ENCODE measurements at places on chromosomes 3 and 15. TPM values are rescaled to one million over a fixed set of nuclear protein-coding genes. Genes with fewer than 3 reads are reported as not detected.

Gene KBTBD13
- not detected for total RNA-seq

Gene FBXO22
- total RNA-seq, result 74.1 TPM

Gene GOLGA8T
- total RNA-seq, result not detected

Gene FSIP1
- 2.0 TPM for total RNA-seq

Gene CERS3
- not detected for total RNA-seq

Gene PHC3
- 9.5 TPM for total RNA-seq

Gene CD96
- total RNA-seq, result not detected

Gene RBPMS2
- total RNA-seq, result not detected

Gene DZIP1L
- total RNA-seq, result 14.9 TPM

Gene FOXB1
- not detected for total RNA-seq

Gene GOLGA6L6
- total RNA-seq, result not detected

Gene CGGBP1
- 4.7 TPM for total RNA-seq

Gene WNT7A
- total RNA-seq, result not detected

Gene INO80
- 12.2 TPM for total RNA-seq

Gene C15orf62
- total RNA-seq, result not detected

Gene SLC12A1
- not detected for total RNA-seq

Gene LRRC3B
- total RNA-seq, result not detected

Gene SERINC4
- total RNA-seq, result not detected

Gene SLC22A13
- not detected for total RNA-seq

Gene RFTN1
- total RNA-seq, result 44.1 TPM

Gene RAD18
- 8.5 TPM for total RNA-seq

Gene CILP
- not detected for total RNA-seq

Gene PATL2
- not detected for total RNA-seq

Gene TM4SF18
- total RNA-seq, result 4.5 TPM

Gene ITGB5
- 115 TPM for total RNA-seq

Gene TERC
- 149 TPM for total RNA-seq

Gene SLC24A5
- total RNA-seq, result not detected

Gene WDR93
- total RNA-seq, result not detected

Gene HES1
- total RNA-seq, result 17.7 TPM

Gene CDCP1
- 1.3 TPM for total RNA-seq

Gene CHST13
- not detected for total RNA-seq

Gene WNT5A
- 21.7 TPM for total RNA-seq

Gene INTS14
- 26.3 TPM for total RNA-seq

Gene CLDN16
- not detected for total RNA-seq

Gene AGTR1
- total RNA-seq, result not detected

Gene DLL4
- not detected for total RNA-seq

Gene ROPN1
- not detected for total RNA-seq

Gene LRRC15
- total RNA-seq, result 0.07 TPM

Gene GOLGA6L1
- not detected for total RNA-seq

Gene CCR1
- not detected for total RNA-seq

Gene ZNF197
- total RNA-seq, result 4.5 TPM

Gene RGMA
- 0.47 TPM for total RNA-seq

All from MG63 (cell line).